ENCODE measurements at places on chromosomes 2 and 18.
A peak's percentile ranks its signal among the peaks of the same experiment; 100 is the strongest.

DNA sequence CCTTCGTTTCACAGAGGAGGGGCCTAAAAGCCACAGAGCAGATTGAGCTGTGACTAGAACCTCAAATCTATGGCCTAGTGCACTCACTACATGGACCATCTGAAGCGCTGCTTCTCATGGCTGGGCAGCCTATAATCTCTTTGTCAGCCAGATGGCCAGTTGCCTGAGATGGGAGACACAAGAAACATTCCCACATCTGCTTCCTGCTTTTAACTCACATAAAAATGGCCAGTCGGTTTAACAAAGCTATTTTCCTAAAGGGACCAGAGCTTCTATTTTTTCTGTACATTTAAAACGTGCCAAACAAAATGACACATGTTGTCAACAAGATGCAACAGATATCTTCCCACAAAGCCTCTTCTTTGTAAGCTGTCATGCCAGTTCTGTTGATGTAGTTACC is 173.8 kb downstream of the GFPT1 start:
- no peak for DNase-seq

- peak; percentile 78 for DNase-seq
Measured at GRCh38 chr18:49447810-49448745, 12.4 kb downstream of the DYM start.

DNA sequence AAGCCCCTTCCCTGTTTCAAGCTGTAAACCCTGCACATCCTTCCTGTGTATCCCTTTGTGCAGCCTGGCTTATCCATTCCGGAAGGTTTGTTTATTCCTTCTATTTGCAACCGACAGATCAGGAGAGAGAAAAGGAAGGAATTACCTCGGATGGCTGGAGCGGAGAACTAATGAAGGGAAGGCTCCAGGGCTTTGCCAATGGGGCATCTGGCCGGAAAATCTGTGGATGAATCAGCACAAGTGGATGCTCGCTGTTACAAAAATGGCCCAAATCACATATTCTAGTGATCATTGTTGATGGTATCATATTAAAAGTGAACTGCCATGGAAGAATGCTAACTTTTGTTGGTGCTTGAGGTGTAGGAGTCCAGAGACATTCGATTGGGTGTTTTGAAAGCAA is 97.1 kb downstream of the AQP4 start:
- DNase-seq, result no peak

GRCh38 chr2:168666339-168666738 is 136.1 kb upstream of the NOSTRIN start:
- DNase-seq, result peak; percentile 62

DNA sequence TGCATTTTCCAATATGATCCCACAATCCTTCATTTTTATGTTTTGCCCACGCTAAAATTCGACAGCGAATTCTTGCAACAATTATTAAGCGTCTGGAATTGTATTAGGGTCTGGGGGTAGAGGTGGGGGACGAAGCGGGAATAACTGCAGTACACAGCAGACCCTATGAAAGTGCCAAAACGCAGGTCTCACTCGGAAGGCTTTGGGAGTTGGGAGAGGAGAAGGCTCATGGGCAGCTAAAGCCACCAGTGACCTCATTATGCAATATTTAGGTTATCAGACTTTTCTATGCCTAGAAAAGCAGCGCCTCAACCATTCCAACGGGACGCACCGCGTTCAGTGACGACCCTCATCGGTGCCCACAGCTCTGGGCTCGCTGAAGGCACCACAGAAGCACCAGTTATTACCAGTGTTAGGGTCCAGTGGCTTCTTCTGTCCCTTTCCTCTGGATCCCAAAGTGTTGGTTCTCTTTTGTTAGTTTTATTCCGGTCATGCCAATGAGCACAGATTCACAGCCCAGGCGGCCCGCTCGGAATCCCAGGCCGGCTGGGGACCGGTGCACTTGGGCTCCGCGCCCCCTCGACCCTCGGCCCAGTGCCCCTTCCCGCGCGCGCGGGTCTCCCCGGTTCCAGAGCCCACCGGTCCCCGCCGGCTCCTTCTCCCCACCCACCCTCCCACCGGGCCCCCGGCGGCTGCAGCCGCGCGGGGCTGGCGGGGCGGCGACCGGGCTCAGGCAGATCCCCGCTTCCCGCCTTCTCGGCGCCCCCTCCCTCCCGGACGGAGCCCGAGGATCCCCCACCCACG is 737 bp upstream of the MAPK4 start:
- no peak for DNase-seq

DNA sequence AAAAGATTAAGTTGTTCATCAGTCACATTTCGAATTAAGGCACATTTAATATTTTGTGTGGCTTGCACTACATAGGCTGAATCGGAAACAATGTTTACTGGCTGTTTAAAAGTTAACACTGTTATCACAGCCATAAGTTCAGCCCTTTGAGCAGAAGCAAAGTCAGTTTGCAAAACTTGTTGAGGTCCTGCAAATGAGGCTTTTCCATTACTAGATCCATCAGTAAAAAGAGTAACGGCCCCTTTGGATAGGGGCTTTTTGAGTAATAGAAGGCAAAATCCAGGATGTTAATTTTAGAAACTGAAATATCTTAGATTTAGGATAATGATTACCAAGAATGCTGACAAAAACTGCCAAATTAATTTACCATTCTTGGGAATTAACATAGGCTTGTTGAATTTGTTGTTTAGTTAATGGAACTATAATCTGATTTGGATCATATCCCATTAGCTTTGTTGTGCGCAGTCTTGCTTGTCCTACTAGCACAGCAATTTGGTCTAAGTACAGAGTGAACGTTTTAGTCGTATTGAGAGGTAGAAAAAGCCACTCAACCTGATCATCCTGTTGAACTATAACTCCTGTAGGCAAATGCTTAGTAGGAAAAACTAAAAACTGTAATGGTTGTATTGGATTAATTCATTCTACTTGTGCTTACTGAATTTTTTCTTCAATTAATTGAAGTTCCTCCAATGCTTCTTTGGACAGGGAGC is 13.9 kb upstream of the SUCLG1 start:
- peak; percentile 35 for DNase-seq
